Kidney (tissue), 22 donors: ENCODE measurements at places on chromosomes 11 and 22. TPM values are rescaled to one million over a fixed set of nuclear protein-coding genes. Genes with fewer than 3 reads are reported as not detected.
A peak's percentile ranks its signal among the peaks of the same experiment; 100 is the strongest.

Gene ANO9
- 21.8 TPM for total RNA-seq

- no peak overlapping the region for H3K4me3 ChIP-seq
- DNase-seq = no peak
- no peaks in the 10 kb centered on the region for H3K36me3 ChIP-seq
- no peak overlapping the region for H3K27ac ChIP-seq
These were observed 58.7 kb upstream of the ATXN10 start for GRCh38 chr22:45612940-45613339.

DNA sequence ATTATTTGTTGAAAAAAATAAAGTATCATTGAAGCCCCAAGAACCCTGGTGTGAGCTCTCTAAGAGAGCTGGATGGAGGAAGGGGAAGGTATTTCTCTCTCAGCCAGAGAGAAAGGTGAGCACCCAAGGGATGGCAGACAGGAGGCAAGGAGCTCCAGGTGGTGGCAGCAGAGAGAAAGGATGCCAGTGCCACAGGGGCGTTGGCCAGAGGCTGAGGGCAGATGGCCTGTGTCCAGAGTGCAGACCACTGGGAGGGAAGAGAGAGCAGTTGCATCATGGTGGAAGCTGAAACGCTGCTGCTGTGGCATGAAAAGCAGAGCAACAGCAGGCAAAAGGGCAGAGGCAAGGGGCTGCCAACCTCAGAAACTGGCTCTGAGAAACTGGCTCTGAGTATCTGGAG, 8.5 kb downstream of the SPON1 start:
- no peaks in the 10 kb centered on the region for H3K27me3 ChIP-seq
- H3K27ac ChIP-seq = no peak overlapping the region
- peak; percentile 44 for DNase-seq
- H3K36me3 ChIP-seq = no peaks in the 10 kb centered on the region

DNA sequence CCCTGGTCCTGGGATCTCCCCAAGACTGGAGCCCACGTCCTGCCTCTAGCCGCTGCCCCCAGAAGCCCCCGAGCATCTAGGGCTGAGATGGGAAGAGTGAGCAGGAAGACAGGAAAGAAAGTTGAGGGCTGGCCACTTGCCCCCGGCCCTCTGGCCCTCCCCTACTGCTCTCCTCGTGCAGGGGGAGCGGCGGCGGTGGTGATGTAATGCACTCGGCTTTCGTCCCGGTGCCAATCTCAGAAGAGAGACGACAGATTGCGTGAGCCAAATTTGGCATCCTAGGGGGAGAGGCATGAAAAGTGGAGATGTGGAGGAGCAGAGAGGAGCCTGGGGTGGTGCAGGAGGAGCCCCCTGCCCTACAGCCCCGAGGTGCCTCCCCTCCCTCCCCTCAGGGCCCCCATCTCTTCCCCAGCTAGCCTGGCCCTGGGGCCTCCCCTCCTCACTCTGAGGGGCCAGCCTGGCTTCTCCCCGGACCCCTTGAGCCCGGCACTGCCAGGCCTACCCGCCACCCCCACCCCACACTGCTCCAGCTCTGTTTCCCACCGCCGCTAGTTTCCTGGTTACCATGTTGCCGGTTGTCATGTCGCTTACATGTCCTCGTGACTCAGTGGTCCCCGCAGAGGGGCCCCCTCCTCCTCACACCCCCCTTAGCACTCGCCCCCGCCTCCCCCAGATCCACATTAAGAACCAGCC, 2.5 kb downstream of the KCNJ4 start:
- peaks cover 12% of the 10 kb centered on the region for H3K27me3 ChIP-seq
- no peak overlapping the region for H3K4me3 ChIP-seq
- H3K4me1 ChIP-seq = peaks cover 2% of the 10 kb centered on the region
- no peaks in the 10 kb centered on the region for H3K36me3 ChIP-seq
- H3K27ac ChIP-seq = no peak overlapping the region

Gene MS4A8
- not detected for total RNA-seq

Gene MMP13
- not detected for total RNA-seq

Gene MB
- total RNA-seq = not detected

Gene SMIM38
- total RNA-seq = 0.63 TPM

- no peaks in the 10 kb centered on the region for H3K4me1 ChIP-seq
- H3K4me3 ChIP-seq = no peak overlapping the region
- no peaks in the 10 kb centered on the region for H3K36me3 ChIP-seq
These were observed 6.9 kb downstream of the VWA5A start for GRCh38 chr11:124122123-124122522.

DNA sequence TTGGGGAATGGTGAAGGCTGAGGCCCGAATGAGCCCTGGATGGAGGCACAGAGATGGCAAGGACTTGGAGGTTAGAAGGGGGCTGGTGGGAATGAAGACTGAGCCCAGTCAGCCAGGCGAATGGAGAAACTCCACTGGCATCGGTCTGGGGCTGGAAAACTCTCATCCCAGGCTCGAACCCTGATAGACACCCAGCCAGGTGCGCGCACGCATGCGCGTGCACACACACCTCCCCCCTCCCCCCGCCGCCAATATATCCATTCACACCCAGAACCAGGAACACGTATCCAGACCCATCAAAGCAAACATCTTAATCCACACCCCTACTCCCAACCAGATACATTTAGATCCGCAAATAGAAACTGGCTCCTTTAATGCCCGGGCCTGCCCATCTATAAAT, 139.3 kb downstream of the CEP164 start:
- no peaks in the 10 kb centered on the region for H3K27me3 ChIP-seq
- no peak overlapping the region for H3K4me3 ChIP-seq
- no peak overlapping the region for H3K27ac ChIP-seq

DNA sequence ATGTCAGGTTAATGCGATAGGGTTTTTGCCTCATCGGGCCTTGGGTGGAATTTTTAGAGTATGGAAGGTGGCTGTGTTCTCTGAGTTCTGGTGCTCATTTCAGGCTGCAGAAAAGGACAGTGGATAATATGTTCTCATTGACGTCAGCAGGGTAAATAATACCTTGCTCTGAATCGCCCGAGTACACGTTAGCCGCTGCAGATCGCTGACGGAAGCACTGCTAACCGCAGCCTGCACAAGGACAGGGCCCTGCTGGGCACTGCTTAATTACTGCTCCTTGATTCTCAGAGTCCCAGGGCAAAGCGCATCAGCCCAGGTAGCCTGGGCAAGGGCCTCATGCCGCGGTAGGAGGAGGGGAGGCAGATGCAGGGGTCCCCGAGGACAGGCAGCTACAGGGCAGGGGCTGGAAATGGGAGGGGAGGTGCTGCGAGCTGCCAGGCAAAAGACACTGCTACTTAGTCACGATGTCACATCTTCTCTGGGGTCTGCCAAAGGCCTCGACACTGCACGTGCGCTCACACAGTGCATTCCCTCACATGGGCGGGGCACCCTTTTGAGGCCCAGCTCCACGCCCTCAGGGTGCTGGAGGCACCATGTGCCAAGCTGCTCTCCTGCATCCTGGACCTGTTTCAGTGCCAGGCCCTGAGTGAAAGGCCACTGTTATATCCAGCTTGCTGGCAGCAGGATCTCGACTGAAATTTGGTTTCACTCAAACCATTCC, 35.2 kb downstream of the PPP2R1B start:
- H3K27me3 ChIP-seq = no peaks in the 10 kb centered on the region
- peaks cover 12% of the 10 kb centered on the region for H3K36me3 ChIP-seq
- peaks cover 43% of the 10 kb centered on the region for H3K4me1 ChIP-seq

GRCh38 chr22:19169002-19169946, 9.3 kb downstream of the SLC25A1 start:
- DNase-seq = no peak
- no peak overlapping the region for H3K27ac ChIP-seq
- H3K27me3 ChIP-seq = peaks cover 16% of the 10 kb centered on the region
- H3K4me3 ChIP-seq = peak overlapping the region; percentile 25
- no peaks in the 10 kb centered on the region for H3K4me1 ChIP-seq
- H3K36me3 ChIP-seq = no peaks in the 10 kb centered on the region

DNA sequence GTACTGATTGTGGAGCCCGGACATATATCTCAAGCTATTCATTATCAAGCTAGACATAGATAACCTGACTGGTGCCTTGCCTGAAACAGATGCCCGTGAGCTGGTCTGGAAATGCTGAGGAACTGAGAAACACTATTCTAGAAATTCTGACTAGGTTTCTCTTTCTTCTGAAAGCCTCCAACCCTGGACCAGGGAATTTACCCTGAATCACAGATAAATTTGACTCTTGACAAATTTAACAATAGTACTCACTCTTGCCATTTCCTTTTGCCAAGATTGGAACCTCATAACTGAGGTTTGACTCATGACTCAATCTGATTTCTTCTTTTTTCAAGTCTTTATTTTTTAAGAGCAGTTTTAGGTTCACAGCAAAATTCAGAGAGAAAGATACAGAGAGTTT, 189.6 kb upstream of the SYN3 start:
- H3K36me3 ChIP-seq = no peaks in the 10 kb centered on the region
- no peaks in the 10 kb centered on the region for H3K4me1 ChIP-seq
- H3K27ac ChIP-seq = no peak overlapping the region
- no peak overlapping the region for H3K4me3 ChIP-seq
- no peaks in the 10 kb centered on the region for H3K27me3 ChIP-seq

Gene PRDX5
- total RNA-seq = 192 TPM

- no peaks in the 10 kb centered on the region for H3K36me3 ChIP-seq
- no peak overlapping the region for H3K27ac ChIP-seq
- H3K4me1 ChIP-seq = no peaks in the 10 kb centered on the region
These were observed 8.3 kb downstream of the SEC14L6 start for GRCh38 chr22:30538280-30538679.

GRCh38 chr11:63855975-63856374, 17.1 kb downstream of the MARK2 start:
- no peak overlapping the region for H3K27ac ChIP-seq
- H3K4me1 ChIP-seq = peaks cover 6% of the 10 kb centered on the region
- no peaks in the 10 kb centered on the region for H3K27me3 ChIP-seq
- H3K36me3 ChIP-seq = no peaks in the 10 kb centered on the region
